NCI-H1694 treated with DMSO at 0.1 percent for 48 hours (cell line): ENCODE measurements at places on chromosomes 16 and 17.

GRCh38 chr17:65901394-65901793 is 290.5 kb downstream of the CEP112 start:
- DNase-seq = no peak

- DNase-seq = no peak
Observed at GRCh38 chr17:53659181-53659580, 163.5 kb upstream of the KIF2B start.

GRCh38 chr16:87392821-87393679 is 914 bp downstream of the MAP1LC3B start:
- no peak for DNase-seq

DNA sequence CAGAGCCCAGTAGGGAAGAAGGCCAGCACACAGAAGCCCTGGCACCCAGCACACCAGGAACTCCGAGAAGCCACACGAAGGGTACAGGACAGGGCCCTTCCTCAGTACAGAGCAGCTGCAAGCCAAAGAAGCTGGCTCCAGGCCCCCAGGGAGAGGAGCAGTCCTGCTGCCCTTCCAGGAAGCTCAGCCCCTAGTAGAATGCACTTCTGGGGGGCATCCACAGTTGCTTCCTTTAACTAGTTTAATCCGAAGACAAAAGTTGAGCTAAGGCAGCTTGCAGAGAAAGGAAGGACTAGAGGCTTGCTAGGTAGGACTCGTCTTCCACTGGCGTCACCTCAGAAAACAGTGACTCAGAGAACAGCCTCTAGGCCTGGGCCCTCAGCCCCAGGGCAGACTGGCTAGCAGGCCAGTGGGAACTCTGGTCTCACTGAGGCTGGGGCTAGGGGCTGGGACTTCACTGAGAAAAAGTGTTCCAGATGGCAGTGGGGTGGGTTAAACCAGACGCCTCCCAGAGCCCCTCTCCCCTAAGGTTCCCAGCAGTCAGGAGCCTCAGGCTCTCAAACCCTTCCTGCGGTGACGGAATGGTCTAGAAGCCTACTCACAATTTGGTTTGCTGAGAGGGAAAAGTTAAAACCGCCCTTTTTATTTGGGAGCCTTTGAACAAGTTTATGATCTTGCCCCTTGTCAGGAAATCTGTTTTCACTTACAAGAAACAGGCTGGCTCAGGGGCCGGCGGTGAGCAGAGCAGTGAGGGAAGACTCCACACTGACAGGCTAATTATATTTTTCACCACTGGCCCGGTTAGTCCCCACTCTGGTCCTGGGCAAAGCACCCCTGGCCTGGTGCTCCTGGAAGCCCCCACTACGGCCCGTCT is 41.4 kb downstream of the ACTG1 start:
- DNase-seq = no peak

DNA sequence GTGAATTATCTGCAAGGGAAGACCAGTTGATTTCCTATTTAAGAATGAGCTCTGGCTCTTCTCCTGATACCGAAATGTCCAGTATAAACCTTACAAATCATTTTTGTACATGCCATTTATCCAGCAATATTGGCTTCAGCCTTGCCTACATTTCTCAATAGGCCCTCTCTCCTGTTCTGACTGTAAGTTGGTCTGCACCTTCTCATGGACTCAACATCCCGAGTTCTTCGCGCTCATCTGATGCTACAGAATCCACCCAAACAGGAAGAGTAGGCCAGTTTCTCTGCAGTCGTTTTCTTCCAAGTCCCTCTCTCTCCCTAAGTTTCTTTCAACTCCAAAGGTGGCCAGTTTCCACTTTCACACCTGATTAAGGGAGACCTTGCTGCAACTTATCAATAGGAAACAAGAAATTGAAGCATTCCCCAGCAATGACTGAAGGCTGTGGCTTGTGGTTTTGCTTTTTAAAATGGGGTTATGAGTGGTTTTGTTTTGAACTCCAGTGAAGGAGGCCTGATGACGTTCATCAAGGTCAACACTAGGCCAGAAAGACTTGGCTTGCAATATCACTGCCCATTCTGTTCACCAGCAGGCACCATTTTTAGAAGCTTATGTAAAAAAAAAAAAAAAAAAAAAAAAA is 383.0 kb downstream of the MAF start:
- no peak for DNase-seq

- no peak for DNase-seq
Observed at GRCh38 chr16:76656994-76657393, 379.8 kb downstream of the CNTNAP4 start.

- no peak for DNase-seq
Observed at GRCh38 chr16:27748868-27749546, 199.1 kb downstream of the KATNIP start.

DNA sequence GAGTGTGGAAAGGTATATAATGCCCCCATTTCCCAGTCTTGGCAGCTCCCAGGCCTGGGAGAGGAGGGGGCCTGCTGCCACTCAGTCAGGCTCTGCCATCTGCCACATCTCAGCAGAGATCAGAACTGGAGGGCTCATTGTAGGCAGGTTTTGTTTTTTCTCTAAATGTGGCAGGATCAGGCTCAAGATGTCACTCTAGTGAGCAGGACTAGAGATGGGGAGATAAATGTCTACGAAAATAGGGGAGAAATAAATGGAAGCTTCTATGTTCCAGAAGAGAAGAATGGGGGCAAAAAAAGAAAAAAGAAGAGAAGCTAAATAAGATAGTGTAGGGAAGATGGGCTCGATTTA is 13.9 kb downstream of the NXPH3 start:
- DNase-seq = peak; percentile 86

DNA sequence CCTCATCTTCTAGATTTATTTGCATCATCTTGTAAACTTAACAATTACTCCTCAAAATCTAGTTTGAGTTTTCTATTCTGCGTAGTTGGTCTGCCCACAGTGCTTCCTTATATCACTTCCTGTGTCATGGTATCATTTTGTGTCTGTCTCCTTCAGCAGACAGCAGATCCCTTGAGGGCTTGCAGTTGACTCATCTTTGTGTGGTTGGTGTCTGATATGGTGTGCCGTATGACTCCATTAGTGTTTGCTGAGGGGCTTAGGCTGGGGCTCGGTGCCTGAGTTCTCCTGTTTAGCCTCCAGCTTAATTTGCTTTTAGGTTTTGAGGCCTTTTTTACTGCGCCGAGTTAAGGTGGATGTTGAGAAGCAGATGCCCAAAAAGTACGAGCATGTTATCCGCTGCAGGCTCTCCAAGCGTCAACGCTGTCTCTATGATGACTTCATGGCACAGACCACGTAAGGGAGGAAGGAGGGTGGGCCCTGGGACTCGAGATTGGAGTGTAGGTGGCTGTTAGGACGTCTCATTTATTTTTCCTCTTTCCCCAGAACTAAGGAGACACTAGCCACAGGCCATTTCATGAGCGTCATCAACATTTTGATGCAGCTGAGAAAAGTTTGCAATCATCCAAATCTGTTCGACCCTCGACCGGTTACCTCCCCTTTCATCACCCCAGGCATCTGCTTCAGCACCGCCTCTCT is 16.9 kb downstream of the SRCAP start:
- DNase-seq = no peak

DNA sequence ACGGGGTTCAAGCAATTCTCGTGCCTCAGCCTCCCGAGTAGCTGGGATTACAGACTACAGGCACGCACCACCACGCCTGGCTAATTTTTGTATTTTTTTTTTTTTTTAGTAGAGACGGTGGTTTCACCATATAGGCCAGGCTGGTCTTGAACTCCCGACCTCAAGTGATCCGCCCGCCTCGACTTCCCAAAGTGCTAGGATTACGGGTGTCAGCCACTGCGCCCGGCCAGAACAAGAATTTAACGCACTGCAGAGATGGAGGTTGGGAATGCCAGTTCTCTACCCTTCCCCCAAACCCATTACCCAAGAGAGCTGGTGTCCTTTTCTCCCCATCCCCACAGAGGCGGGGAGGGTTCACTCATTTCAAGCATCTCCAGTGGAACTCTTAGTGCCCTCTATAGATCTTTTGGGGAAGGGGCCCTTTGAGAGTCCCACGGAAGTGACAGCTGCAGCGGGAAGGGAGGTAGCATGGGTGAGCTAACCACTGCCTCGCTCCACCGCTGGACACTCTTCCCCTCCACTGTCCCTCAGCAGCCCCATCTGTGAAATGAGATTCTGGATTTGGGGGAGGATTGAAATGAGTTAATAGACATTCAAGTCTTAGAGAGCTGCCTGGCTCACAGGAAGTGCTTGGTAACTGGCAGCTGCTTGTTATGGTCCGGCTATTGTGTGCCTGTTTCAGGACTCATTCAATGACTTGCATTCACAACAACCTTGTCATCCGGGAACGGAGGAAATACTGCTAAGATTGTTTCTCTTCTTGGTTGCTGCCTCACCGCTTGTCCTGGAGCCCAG is 3.5 kb upstream of the UBALD2 start:
- DNase-seq = no peak

GRCh38 chr17:65813306-65813705 is 251.9 kb upstream of the AXIN2 start:
- no peak for DNase-seq

DNA sequence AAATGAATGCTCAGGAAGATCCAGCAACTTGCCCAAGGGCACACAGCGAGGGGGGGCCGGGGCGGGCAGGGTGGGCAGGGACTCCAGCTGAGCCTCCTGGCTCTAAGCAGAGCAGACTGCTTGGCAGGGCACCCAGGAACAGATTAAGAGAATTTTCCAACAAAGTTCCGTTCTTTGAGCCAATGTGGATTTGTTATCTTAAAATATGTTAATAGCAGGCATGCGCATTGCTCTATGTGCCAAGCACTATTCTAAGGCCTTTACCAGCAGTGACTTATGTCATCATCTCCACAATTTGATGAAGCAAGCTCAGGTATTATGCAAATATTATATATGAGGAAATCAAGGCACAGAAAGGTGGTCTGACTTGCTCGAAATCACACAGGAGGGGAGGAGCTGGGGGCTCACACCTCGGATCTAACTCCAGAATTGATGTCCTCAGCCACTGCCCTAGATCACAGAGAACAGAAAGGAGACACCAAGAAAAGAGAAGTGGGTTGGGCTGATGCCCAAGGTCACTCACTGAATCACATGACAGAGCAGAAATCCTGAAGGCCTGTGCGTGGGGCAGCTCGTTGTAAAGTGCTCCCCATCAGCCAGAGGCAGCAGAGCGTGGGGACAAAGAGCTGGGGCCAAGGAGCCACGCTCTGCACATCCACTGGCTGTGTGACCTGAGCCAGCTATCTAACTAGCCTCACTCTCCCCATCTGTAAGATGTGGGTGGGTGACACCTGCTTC is 23.2 kb upstream of the MEAK7 start:
- DNase-seq = no peak

DNA sequence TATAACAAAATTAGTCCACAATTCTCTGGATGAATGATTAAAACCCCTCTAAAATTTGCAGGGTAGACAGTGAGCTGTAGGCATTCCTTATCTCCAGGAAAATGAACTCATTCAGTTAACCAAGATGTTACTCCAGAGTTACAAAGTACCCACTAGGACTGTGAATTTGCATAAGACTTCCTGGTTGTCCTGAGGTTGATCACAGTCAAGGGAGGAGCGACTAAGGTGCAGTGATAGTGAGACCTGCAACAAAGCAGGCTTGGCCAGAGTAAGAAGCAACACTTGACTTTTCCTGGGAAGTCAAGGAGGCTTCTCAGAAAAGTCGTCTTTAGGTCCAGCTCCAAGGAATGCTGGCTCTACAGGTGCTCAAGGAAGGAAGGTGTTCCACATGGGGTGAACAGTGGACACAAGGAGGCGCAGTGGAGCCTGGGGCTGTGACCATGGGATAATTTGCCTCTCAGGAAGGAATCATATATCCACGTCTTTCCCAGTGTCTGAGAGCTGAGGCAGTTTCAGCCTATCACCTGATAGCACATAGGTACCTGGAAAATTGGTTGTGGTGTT is 821.1 kb upstream of the EEF2KMT start:
- no peak for DNase-seq

DNA sequence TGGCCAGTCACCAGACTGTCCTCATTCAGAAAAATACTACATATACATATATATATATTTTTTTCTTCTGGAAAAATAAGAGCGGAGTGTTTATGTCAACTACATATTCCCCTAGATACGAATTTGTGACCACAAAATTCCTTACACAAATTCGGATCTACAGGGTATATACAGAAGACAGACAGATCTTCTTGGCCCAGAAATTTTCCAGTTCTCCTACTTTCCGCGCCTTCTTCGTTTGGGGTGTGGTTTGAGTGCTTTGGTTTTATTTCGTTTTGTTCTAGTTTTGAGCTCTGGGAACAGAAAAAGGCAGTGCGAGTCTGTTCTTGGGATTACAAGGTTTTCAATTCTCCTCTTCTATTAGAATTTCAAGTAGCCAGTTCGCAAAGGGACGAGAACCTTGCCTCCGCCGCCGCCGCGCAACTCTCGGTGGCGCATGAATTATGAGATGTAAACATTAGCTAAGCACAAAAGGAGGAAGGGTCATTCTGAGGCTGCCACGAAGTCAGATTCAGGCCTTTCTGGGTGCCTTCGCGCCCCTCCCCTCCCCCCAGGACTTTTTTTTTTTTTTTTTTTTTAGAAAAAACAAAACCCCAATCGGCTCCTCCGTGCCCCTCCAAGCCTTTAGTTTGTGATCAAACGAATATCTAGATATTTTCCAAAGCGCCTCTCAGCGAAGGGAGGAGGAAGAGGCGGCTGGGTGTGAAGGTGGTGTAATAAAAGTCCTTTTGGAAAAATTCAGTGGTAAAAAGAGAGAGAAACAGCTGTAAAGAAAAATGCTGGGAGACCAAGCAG is 1.8 kb upstream of the HOXB4 start:
- no peak for DNase-seq

GRCh38 chr17:68102318-68102758 is 66.8 kb downstream of the KPNA2 start:
- no peak for DNase-seq

DNA sequence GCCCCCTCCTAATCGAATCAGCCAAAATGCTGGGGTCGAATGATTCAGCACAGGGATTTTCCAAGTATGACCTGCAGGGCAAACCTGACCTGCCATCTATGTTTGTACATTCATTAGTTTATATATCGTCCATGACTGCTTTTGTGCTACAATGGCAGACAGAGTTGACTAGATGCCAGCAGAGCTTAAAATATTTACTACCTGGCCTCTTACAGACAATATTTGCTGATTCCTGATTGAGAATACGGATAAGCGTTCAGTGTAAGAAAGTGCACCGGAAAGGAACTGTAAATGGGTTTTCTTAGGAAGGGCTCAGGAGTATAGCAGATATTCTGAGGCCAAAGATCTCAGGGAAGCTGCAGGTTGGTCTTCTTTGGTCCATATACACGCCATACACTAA is 11.7 kb upstream of the TOM1L1 start:
- no peak for DNase-seq

DNA sequence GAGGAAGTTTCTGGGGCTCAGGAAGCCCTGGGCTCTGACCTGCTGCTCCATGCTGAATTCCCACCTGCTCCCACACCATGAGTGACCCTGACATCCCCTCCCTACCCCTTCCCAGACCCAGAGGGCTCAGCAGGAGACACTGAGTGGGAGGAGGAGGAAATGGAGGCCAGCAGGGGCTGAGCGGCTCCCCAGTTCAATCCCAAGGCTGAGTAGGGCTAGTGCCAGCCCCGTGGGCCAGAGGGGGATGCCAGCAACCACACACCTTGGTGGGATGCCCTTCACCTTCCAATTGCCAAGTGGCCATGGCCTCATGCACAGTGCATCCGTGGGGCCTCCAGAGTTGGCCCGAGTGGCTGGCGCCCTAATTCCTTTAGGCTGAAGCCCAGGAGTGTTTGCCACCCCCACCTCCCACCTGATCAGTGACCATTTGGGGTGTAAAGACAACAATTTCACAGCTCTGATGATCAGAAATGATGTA is 1.0 kb upstream of the ADGRG3 start:
- DNase-seq = no peak

- no peak for DNase-seq
Observed at GRCh38 chr16:3198334-3199072, 10.5 kb downstream of the OR1F1 start.

- DNase-seq = no peak
Observed at GRCh38 chr16:62711797-62712196, 675.6 kb upstream of the CDH8 start.

- no peak for DNase-seq
Observed at GRCh38 chr17:68461589-68461988, 4.3 kb upstream of the WIPI1 start.
